Uterus (tissue), 4 donors: ENCODE measurements at places on chromosomes 1 and 21.
A peak's percentile ranks its signal among the peaks of the same experiment; 100 is the strongest.

DNA sequence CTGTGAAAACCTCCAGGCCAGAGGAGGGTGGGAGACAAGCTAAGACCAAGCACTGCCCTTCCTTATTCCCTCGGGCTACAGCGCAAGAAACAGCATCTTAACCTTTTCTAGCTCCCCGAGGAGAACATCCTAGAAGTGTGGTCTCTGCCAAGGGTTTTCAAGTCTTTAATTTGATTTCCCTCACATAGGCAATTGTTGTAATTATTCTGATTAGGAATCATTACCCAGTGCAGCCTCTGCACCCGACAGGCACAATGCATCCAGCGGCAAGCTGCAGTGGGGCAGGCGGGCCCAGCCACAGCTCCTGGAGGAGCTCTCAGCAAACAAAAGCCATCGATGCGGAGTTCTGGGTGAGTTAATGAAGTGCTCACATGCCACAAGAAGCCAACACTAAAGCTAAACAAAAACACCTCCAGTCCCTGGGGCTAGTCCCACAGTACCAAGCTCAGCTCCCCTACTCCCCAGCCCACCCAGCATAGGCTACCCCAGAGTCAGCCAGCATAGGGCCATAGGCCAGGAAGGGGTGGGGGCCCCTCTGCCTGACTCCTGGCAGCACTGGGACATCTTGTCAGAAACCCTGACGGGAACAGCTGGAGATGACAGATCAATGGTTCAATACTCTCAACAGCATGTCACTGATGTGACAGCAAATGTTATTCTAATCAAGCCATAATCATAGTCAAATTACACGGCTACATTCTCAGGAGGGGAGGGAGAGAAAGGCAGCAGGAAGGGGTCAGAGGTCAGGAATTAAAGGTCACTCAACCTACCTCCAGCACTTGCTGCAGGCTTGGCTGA is 42.5 kb downstream of the ERI3 start:
- H3K27me3 ChIP-seq = no peaks in the 10 kb centered on the region
- H3K4me1 ChIP-seq = no peaks in the 10 kb centered on the region
- H3K36me3 ChIP-seq = no peaks in the 10 kb centered on the region

DNA sequence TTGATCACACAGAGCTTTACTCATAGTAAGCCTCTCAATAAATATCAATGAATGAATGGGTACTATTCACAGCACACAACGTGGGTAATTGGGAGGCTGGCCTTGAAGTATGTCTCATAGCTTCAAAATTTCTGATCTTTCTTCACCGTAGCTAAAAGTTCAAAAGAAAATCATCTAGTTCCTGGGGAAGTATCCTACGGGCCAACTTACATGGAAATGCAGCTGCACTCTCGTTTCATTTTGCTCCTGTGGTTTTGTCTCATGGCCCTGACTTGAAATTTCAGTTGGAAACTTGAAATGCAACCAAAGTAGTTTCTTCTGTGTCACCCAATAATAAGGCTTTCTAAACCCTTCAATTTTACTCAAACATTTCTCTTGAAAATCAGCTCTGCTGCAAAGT is 76.1 kb upstream of the CNIH3 start:
- H3K27me3 ChIP-seq = no peaks in the 10 kb centered on the region
- H3K4me1 ChIP-seq = no peaks in the 10 kb centered on the region
- no peak overlapping the region for H3K4me3 ChIP-seq
- no peaks in the 10 kb centered on the region for H3K36me3 ChIP-seq
- no peak for DNase-seq

DNA sequence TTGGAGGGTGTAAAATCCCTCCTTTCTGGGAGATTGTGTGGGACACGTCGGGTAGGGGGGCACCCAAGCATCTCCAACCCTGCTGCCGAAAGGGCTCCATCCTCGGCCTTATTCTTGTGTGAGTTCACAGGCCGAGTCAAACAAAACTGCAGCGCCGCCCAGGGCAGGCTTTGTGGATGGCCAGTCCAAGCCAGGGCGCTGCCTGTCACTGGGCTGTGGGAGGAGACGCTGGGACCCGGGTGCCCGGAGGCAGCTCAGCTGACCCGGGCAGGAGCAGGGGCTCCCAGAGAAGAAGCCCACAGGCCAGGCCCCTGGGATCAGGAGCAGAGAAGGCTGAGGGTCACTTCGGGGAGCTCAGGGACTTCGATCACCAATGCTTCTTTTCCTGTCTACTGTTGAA is 31.8 kb upstream of the ARHGEF16 start:
- no peak overlapping the region for H3K4me3 ChIP-seq
- DNase-seq = no peak
- H3K36me3 ChIP-seq = no peaks in the 10 kb centered on the region
- H3K27ac ChIP-seq = no peak overlapping the region

DNA sequence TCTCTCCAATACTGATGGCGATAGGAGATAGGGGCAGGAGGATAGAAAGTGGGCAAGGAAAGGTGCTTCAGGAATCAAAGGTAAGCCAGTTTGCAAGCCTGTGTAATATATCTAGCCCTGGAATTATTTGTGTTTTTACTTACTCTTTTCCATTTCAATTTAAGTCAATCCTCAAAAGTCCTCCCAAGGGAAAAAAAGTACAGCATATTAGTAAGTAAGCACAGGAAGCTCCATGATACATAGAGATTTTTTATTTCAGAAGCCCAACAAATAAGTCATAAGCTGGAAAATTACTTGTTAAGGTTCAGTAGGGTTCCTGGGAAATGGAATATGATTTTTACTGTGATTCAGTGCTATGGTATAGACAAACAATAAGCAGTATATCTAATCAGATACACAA is 337.7 kb upstream of the DUSP10 start:
- no peaks in the 10 kb centered on the region for H3K27me3 ChIP-seq
- H3K36me3 ChIP-seq = no peaks in the 10 kb centered on the region
- H3K27ac ChIP-seq = no peak overlapping the region
- H3K4me1 ChIP-seq = no peaks in the 10 kb centered on the region

GRCh38 chr1:244322181-244322580 is 129.5 kb downstream of the ADSS2 start:
- no peak overlapping the region for H3K4me3 ChIP-seq
- no peak for DNase-seq
- H3K36me3 ChIP-seq = no peaks in the 10 kb centered on the region
- no peaks in the 10 kb centered on the region for H3K4me1 ChIP-seq
- no peaks in the 10 kb centered on the region for H3K27me3 ChIP-seq
- peak overlapping the region; percentile 88 for H3K27ac ChIP-seq

DNA sequence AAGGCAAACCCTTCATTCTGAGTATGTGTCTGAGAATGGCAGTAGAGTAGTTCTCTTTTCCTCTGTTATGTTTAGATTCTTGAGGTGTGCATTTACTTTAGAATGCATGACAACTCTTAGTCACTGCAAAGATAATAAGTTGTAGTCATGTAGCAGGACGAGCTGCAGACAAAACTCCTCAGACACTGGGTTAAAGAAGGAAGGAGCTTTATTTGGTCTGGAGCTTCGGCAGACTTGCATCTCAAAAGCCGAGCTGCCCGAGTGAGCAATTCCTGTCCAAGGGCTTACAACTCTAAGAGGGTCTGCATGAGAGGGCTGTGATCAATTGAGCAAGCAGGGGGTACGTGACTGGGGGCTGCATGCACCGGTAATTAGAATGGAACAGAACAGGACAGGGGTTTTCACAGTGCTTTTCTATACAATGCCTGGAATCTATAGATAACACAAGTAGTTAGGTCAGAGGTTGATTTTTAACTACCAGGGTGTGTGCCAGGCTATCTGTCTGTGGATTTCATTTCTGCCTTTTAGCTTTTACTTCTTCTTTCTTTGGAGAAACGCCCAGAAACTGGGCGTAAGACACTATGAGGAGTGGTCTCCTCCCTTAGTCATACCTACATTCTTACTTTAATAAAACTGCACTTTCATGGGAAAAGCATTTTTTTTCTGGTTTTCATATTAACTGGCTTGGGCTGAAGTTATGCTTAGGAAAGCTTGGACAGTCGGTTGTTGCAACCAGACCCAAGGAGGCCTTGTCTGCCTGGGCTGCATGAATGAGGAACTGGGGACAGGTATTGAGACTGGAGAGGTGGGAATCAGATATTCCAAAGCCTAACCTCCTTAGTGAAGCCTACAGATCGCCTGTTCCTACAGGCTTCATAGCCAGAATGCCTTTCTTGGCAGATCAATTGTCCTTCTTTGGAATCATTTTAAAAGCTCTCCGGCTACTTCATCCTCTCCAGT is 115.1 kb downstream of the RHOU start:
- H3K4me1 ChIP-seq = no peaks in the 10 kb centered on the region
- no peaks in the 10 kb centered on the region for H3K36me3 ChIP-seq
- H3K4me3 ChIP-seq = no peak overlapping the region
- DNase-seq = no peak

GRCh38 chr1:227792216-227793078 is 23.0 kb upstream of the PRSS38 start:
- H3K4me3 ChIP-seq = no peak overlapping the region
- no peak for DNase-seq
- no peaks in the 10 kb centered on the region for H3K4me1 ChIP-seq
- no peaks in the 10 kb centered on the region for H3K27me3 ChIP-seq

- H3K4me1 ChIP-seq = no peaks in the 10 kb centered on the region
- no peak for DNase-seq
- peak overlapping the region; percentile 29 for H3K4me3 ChIP-seq
- H3K36me3 ChIP-seq = no peaks in the 10 kb centered on the region
- H3K27ac ChIP-seq = no peak overlapping the region
Observed at GRCh38 chr1:218164111-218164929, 120.8 kb upstream of the RRP15 start.

- H3K4me3 ChIP-seq = no peak overlapping the region
- H3K27me3 ChIP-seq = no peaks in the 10 kb centered on the region
- H3K4me1 ChIP-seq = no peaks in the 10 kb centered on the region
- DNase-seq = no peak
- H3K27ac ChIP-seq = no peak overlapping the region
Observed at GRCh38 chr1:232034556-232034955, 408.0 kb downstream of the DISC1 start.

DNA sequence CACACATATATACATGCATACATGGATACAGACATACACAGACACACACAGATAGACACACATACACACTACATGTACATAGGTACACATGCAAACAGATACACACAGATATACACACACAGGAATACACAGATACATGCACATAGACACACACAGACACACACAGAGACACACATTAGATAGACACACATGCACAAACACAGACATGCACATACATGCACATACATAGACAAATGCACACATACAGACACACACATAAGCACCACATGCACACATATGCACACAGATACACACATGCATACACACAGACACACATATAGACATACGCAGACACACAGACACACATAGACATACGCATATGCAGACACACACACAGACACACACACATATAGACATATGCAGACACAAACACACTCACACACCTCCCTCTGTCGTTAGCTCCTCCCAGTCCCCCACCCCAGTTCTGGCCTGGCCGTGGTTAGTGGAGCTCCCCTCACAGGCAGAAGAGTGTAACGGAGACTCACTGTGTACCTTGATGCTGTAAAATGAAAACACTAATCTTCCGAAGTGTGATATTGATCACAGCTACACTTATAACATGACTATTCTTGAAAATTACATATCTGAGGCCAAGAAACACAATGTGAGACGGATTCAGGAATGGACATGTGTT is 7.6 kb downstream of the UBASH3A start:
- no peaks in the 10 kb centered on the region for H3K4me1 ChIP-seq
- H3K27me3 ChIP-seq = peaks cover 5% of the 10 kb centered on the region
- no peak overlapping the region for H3K27ac ChIP-seq
- H3K36me3 ChIP-seq = no peaks in the 10 kb centered on the region

DNA sequence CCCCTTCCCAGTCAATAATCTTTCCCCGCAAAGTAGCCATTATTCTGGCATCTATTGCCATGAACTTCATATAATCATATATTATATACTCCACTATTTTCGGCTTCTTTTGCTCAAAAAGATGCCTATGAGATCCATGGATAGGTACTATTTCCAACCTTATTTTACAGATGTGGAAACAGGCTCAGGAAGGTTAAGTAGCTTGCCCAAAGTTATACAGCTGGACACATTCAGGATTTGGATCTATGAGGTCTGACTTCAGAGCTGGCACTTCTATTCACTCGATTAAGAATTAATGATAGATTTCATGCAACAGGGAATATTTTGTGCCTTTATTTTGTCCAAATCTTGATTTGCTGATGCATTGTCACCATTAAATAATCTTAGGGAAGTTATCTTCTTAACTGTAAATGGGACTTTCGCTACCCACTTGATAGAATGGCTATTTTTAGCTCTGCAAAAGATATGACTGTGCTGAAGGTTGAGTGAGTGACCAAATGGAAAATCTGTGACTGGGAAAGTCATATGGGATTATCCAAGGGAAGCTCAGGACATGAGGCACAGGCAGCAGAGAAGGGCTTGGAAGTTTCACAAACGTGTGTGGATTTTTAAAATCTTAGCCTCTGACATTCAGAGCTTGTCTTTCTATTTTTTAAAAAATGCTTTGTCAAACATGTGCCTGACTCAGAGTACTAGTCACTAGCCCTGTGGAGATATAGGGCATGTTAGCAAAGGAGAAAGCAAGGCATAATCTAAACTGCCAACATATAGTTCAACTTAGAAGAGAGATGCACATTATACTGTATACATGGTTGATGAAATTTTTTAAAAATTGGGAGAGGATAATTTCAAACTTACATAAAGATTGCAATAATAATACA is 36.5 kb downstream of the GIPC2 start:
- no peaks in the 10 kb centered on the region for H3K4me1 ChIP-seq
- no peak overlapping the region for H3K27ac ChIP-seq
- H3K4me3 ChIP-seq = no peak overlapping the region
- no peaks in the 10 kb centered on the region for H3K27me3 ChIP-seq

- no peaks in the 10 kb centered on the region for H3K36me3 ChIP-seq
- no peaks in the 10 kb centered on the region for H3K4me1 ChIP-seq
- no peak overlapping the region for H3K27ac ChIP-seq
Observed at GRCh38 chr1:197224160-197224559, 43.9 kb upstream of the CRB1 start.

DNA sequence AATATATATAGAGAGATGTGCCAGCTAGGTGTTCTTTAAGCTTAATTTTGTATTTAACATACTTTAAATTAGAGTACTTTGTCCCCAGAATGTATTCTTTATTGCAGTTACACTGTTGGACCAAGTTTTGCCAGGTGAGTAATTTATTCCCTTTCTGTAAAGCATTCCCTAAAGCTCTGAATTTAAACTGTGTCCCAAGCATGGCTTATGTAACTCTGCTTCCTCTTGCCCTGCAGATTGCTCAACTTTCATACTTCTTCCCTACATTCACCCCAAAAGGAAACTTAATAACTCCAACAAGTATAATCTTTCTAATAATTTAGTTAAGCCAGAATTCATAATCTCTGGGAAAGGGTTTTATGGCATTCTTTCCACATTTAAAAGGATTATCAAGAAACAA is 5.6 kb downstream of the LYPLAL1 start:
- H3K27ac ChIP-seq = peak overlapping the region; percentile 97
- H3K4me3 ChIP-seq = no peak overlapping the region
- no peaks in the 10 kb centered on the region for H3K4me1 ChIP-seq
- H3K27me3 ChIP-seq = no peaks in the 10 kb centered on the region
- no peaks in the 10 kb centered on the region for H3K36me3 ChIP-seq

GRCh38 chr1:55230659-55231058 is 15.5 kb upstream of the USP24 start:
- no peak for DNase-seq
- no peaks in the 10 kb centered on the region for H3K27me3 ChIP-seq
- H3K4me3 ChIP-seq = no peak overlapping the region
- no peaks in the 10 kb centered on the region for H3K4me1 ChIP-seq
- peak overlapping the region; percentile 14 for H3K27ac ChIP-seq
